ENCODE measurements at places on chromosomes 6 and 20.

- DNase-seq, result no peak
These were observed 17.4 kb downstream of the PRPH2 start for GRCh38 chr6:42704937-42705374.

- DNase-seq, result no peak
These were observed 8.7 kb upstream of the HLA-E start for GRCh38 chr6:30480536-30481156.

DNA sequence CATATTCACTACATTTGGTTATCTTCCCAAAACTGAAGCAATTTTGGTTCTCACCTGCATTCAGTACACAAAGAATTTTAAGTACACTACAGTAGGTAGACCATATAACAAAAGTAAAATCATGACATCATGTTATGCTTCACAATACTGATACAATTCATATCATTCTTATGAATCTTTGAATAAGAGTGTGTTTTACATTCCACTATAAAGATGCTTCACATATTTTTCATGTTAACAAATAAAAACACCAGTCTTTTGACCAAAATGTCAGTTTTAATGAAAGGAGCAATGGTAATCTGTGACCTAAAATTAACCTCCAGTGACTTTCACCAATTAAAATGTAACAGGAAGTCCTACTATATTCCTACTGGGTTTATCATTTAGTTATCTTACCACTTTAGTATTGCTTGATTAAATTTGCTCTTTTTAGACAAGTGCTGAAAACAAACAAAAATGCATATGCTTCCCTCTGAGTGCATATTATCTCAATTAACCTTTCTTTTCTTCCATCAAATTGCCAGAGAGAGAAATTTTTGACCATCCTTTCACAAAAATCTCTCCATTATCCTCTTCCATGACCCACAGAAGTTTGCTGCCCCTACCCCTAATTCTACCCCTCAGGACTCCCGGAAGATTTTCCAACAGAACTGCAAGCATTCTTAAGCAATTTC lies 49.3 kb downstream of the PHIP start:
- no peak for DNase-seq

- no peak for DNase-seq
These were observed 45.9 kb downstream of the NOL4L start for GRCh38 chr20:32539026-32539816.

- DNase-seq, result no peak
These were observed 416 bp downstream of the PTPRK start for GRCh38 chr6:128519931-128520435.

GRCh38 chr6:42509765-42510164 lies 54.1 kb upstream of the UBR2 start:
- DNase-seq, result no peak

DNA sequence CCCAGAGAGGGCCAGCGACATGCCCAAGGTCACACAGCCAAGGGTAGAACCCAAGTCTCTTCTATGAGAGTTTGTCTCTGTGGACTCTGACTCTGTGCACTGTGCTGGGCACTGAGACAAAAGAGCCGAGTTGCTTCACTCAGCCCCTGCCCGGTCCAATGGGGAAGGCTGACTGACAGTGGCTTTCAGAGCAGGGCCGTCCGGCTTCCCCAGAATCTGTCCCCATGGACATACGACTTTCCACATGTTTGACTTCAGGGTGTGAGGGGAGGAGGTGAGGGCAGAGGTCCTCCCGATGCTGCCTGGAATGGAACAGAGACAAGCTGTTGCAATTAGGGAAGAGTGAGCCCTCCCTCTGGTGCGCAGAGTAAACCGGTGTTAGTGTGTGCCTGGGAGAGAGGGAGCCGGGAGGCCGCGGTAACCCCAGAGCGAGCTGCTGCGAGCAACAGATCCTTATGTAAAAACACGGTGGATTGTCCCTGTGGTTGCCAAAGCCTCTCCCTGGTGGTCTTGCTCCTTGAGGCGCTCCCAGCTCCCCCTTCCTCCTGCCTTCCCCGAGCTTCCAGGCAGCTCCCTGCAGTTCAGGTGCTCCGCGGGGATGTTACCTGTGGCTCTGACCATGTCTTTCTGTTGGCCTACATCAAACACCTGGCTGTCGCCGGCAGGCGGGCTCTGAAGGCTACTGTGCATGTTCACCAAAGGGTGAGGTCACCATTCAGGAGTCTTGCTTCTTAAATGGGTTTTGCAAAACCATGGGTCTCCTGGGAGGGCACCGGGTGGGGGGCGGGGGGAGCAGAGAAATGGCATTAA lies 672 bp downstream of the SIRPA start:
- peak; percentile 45 for DNase-seq

DNA sequence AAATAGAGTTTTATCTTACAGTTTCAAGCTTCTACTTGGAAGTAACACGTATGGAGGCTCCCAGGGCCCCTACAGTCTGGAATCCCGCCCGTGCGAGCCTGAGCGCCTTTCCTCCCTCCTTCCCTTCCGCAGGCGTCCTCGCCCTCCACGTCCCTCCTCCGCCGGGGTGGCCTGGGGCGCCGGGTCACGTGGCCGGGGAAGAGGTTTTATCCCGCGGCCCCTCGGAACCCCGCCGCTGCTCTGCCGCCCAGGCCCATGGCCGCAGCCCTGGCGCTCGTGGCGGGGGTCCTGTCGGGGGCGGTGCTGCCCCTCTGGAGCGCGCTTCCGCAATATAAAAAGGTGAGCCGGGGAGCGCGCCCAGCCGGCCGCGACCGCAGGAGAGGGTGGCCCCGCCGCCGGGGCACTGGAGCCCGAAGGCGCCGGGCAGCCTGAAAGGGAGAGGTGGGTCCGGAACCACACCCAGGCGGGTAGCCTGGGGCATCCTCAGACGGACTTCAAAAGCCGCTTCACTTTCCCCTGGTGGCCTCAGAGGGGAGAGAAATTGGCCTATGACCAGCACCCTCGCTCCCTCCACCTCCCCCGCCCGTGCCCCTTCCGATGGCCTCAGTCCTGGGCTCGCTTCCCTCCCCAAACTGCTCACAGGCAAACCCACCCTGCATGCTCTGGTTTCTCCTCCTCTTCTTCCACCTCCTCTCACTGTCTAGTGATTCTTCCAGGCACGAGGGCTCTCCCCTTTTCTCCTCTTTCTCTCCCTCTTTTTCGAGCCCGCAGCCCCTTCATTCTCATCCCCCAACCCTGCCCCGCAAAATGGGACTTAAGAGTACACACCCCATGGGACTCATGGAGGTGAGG lies at the start of gene CLPSL2:
Gene CLPSL2 (plus strand): TSS at position 235 of the 852 bp plus-strand sequence. CDS start 21 bp downstream, at position 256.
- no peak for DNase-seq

DNA sequence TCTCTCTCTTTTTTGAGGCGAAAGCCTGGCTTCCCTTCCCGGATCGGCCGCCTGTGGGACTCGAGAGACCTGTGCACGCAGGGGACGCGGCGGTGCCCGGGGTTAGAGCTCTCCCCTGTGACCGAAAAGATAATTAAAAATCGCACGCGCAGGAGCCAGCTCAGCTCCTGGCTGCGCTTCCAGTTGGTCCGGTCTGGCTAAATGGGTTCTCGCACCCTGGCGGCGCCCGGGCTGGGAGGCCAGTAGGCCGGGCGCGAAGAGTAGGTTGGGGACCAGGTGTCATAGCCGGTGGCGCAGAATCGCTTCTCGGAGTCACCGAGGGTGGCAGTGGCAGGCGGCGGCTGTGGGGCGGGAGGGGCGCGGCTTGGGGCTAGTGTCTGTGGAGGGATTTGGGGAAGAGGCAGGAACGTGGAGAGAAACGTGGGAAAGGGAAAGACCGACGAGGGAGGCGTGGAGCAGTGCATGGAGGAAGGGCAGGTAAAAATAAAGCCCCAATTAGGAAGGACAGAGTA lies 41.9 kb upstream of the SUPT3H start:
- DNase-seq, result peak; percentile 75

GRCh38 chr6:105803442-105803841 lies 282.7 kb upstream of the PRDM1 start:
- DNase-seq, result no peak

DNA sequence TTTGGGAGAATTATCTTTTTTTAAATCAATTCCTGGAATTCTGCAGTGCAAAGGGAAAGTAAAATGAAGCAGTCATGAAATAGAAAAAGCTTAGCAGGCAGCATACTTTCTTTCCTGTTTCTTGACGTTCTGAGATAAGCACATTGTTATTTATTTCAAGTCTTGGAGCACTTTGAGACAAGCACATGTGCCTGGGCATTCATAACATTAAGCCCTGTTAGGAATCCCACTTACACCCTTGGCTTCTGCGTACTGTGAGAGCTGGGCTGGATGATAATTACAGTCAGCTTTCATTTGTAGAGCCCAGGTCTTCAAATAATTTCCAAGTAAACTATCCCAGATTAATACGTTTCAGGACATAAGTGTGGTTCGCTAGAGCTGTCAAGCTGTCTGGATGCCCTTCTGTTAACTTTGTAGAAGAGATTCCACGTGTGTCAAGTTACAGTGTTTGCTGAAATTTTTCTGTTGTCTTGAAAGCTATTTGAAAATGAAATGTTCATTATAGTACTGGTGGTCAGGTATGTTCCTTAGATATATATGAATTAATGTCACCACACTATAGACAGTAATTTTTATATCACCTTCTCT lies 8.9 kb downstream of the FARS2 start:
- DNase-seq, result no peak

DNA sequence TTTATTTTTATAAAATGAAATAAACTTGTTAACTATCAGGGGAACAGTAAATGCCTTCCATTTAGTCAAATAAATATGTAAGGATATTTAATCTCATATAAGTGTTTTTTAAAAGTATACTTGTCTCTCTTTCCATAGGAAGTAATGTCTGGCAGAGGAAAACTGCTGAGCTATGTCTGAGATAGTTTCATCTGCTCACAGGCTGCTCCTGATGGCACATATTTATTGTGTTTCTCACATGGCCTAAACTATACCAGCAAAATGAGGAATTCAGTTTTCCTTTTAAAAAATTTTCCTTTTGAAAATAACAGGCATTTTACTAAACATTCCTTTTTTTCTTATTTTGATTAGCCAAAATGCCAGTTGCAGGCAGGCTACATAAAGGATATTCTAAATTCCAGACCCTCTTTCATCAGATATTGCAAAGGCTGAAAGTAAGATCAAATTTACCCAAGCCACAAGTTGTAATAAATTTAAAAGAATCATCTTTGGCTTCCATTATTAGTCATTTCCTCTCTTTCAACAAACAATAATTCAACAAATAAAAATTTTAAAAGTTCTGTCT lies 60.1 kb upstream of the RNF146 start:
- no peak for DNase-seq

DNA sequence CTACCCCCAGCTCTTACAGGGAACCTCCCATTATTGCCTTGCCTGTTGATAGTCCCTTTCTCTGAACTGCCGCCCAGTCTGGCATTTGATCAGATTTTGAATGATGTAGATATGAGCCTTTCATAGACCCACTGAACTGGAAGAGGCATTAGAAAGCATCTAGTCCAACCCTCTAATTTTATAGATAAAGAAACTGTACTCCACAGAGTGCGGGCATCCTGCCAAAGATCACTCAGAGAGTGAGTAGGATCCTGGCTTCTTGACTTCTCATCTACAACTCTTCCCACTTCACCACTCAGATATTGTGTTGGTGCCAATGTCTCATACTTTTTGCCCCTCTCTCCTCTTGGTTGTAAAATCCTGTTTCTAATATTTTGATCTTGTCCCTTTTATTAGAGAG lies 179.2 kb upstream of the BMP2 start:
- no peak for DNase-seq

- no peak for DNase-seq
These were observed 104.6 kb downstream of the LRFN2 start for GRCh38 chr6:40482532-40482931.

DNA sequence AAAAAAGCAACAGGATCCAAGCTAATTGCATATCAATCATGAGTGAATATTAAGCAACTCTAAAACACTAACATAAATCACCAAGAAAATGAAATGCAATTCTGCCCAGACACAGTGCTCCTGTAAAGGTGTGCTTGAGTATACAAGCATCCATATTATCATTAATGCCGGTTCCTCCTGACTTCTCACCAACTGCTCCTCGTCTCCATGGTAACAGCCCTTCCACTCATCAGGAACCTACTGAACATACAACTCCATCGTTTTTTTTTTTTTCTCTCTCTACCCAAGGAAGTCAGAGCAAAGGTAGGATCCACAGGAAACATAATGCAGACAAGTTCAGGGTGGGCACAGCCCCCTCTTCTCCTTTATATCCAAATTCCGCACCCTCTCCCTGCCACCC lies 12.4 kb downstream of the GABBR1 start:
- no peak for DNase-seq

DNA sequence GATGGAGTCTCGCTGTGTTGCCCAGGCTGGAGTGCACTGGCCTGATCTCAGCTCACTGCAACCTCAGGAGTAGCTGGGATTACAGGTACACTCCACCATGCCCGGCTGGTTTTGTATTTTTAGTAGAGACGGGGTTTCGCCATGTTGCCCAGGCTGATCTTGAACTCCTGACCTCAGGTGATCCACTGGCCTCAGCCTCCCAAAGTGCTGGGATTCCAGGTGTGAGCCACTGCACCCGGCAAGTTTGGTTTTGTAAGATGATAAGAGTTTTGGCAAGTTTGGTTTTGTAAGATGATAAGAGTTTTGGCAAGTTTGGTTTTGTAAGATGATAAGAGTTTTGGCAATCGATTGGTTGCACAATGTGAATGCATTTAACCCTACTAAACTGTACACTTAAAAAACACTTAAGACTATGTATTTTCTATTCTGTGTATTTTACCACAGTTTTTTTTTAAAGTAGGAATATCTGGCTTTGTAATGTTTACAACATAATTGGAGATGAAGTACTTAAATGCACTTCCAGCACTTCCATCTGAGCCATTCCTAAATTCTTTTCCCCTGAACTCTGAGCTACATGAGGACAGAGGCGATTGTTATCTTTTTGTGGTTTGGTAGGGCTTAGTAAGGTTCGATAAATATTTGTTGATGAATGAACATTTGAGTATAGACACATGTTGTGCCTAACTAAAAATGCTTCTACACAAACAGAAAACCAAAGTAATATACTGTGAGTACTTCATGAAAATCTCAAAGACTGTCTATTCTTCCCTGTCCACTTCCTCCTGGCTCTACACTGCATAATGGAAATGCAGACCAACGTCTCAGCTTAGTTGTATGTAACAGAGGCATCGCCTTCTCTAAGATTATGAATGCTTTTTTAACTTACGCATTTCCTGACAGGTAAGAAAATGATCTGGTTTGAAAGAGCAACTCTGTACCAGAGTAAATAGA lies 18.8 kb downstream of the SAMHD1 start:
- DNase-seq, result no peak

DNA sequence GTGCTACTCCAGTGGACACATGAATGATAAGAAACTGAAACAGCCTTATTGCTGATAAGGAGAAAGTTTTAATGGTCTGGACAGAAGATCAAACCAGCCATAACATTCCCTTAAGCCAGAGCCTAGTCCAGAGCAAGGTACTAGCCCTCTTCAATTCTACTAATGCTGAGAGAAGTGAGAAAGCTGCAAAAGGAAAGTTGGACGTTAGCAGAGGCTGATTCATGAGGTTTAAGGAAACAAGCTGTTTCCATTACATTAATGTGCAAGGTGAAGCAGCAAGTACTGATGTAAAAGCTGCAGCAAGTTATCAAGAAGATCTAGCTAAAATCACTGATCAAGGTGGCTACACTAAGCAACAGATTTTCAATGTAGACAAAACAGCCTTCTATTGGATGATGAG lies 634.4 kb downstream of the KIF16B start:
- no peak for DNase-seq

- no peak for DNase-seq
These were observed 6.6 kb upstream of the CPXM1 start for GRCh38 chr20:2807019-2807418.

GRCh38 chr6:95687839-95688238 lies 110.5 kb downstream of the MANEA start:
- DNase-seq, result no peak

- DNase-seq, result no peak
These were observed 89.4 kb upstream of the AFDN start for GRCh38 chr6:167737205-167737830.
